Renal cortex interstitium (tissue), 15 donors: ENCODE measurements at places on chromosomes 7 and 10.

GRCh38 chr10:32187686-32188085 lies 131.5 kb upstream of the KIF5B start:
- DNase-seq: no peak

GRCh38 chr10:452512-453426 lies 236.7 kb downstream of the DIP2C start:
- DNase-seq: no peak

- no peak for DNase-seq
Observed at GRCh38 chr10:119832951-119833350, 39.7 kb downstream of the MCMBP start.

- DNase-seq: peak; percentile 21
Observed at GRCh38 chr7:7321681-7322080, 139.3 kb downstream of the C1GALT1 start.

- no peak for DNase-seq
Observed at GRCh38 chr10:124318811-124319210, 99.9 kb downstream of the OAT start.

GRCh38 chr7:142616842-142617241 lies 132.4 kb upstream of the PRSS1 start:
- no peak for DNase-seq
